Esophagus squamous epithelium (tissue), 5 donors: ENCODE measurements at places on chromosomes 12 and 14.

DNA sequence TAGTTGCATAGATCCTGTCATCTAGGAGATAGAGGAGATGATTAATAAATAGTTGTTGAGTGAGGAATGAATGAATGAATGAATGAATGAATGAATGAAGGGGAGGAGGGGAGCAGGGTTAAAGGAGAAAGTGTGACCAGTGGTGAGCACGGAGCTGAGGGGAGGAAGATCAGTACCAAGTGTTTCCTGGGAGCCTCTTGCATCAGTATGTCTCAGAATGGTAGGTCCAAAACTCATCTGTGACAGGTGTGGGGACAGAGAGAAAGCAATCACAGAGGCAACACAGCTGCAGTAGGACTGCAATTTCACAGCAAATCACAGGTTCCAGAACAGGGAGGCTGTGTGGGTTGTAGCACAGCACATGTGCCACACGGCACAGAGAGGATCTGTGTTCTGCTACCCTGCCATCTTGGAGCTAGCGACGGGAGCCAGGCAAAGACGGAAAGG is 14.5 kb upstream of the TNFRSF1A start:
- no peak overlapping the region for H3K4me3 ChIP-seq
- H3K27me3 ChIP-seq = no peaks in the 10 kb centered on the region
- H3K36me3 ChIP-seq = peaks cover 97% of the 10 kb centered on the region
- no peak overlapping the region for H3K27ac ChIP-seq

- no peak overlapping the region for H3K4me3 ChIP-seq
- no peak for DNase-seq
- H3K4me1 ChIP-seq = no peaks in the 10 kb centered on the region
- H3K36me3 ChIP-seq = no peaks in the 10 kb centered on the region
Observed at GRCh38 chr12:109130297-109131153, 14.1 kb downstream of the ACACB start.

GRCh38 chr12:62581288-62582064 is 114.8 kb downstream of the MON2 start:
- no peaks in the 10 kb centered on the region for H3K27me3 ChIP-seq
- no peaks in the 10 kb centered on the region for H3K36me3 ChIP-seq
- DNase-seq = no peak
- H3K4me3 ChIP-seq = no peak overlapping the region

DNA sequence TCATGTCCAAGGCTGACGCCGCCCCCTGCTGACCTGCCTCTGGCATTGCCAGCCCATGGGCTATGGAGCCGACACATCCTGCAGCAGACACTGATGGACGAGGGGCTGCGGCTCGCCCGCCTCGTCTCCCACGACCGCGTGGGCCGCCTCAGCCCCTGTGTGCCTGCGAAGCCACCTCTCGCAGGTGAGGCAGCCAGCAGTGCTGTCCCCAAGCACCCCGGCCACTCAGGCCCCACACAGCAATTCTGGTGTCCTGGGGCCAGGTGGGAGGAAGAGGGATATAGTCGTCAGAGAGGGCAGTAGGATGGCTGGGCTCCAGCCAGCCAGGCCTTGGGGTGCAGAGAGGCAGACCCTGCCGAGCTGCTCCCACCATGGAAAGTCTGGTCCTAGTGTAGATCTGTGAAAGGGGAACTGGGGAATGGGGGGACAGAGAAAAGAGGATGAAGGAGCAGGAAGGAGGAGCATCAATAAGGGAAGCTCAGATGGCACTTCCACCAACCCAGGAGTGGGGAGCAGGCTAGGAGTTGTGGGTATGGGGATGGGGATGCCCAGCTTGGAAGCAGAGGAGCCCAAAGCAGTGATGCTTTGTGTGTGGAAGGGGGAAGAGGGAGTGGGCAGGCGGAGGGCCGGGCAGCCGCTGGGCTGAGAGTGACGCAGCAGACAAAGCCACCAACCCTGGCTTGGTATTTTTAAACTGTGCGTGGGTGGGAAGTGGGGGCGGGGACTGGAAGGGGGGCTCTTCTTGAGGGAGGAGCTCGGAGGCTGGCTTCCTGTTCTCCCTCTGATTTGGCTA is 4.7 kb downstream of the NAB2 start:
- peaks cover 34% of the 10 kb centered on the region for H3K36me3 ChIP-seq
- peaks cover 90% of the 10 kb centered on the region for H3K4me1 ChIP-seq
- peak overlapping the region; percentile 38 for H3K4me3 ChIP-seq
- H3K27ac ChIP-seq = peak overlapping the region; percentile 97

- H3K27ac ChIP-seq = no peak overlapping the region
- no peaks in the 10 kb centered on the region for H3K36me3 ChIP-seq
- no peak overlapping the region for H3K4me3 ChIP-seq
- H3K27me3 ChIP-seq = no peaks in the 10 kb centered on the region
Observed at GRCh38 chr14:95326987-95327386, 7.3 kb upstream of the CLMN start.

GRCh38 chr12:76720068-76720467 is 43.8 kb upstream of the ZDHHC17 start:
- no peak for DNase-seq
- H3K27me3 ChIP-seq = no peaks in the 10 kb centered on the region
- no peaks in the 10 kb centered on the region for H3K36me3 ChIP-seq
- no peaks in the 10 kb centered on the region for H3K4me1 ChIP-seq

GRCh38 chr14:71130491-71131179 is 223.4 kb downstream of the PCNX1 start:
- no peak for DNase-seq
- H3K4me1 ChIP-seq = peaks cover 9% of the 10 kb centered on the region
- no peak overlapping the region for H3K27ac ChIP-seq
- H3K4me3 ChIP-seq = no peak overlapping the region

- H3K27ac ChIP-seq = no peak overlapping the region
- H3K4me3 ChIP-seq = no peak overlapping the region
- H3K36me3 ChIP-seq = no peaks in the 10 kb centered on the region
- peaks cover 13% of the 10 kb centered on the region for H3K4me1 ChIP-seq
Observed at GRCh38 chr14:65001723-65002122, 15.0 kb downstream of the FNTB start.

DNA sequence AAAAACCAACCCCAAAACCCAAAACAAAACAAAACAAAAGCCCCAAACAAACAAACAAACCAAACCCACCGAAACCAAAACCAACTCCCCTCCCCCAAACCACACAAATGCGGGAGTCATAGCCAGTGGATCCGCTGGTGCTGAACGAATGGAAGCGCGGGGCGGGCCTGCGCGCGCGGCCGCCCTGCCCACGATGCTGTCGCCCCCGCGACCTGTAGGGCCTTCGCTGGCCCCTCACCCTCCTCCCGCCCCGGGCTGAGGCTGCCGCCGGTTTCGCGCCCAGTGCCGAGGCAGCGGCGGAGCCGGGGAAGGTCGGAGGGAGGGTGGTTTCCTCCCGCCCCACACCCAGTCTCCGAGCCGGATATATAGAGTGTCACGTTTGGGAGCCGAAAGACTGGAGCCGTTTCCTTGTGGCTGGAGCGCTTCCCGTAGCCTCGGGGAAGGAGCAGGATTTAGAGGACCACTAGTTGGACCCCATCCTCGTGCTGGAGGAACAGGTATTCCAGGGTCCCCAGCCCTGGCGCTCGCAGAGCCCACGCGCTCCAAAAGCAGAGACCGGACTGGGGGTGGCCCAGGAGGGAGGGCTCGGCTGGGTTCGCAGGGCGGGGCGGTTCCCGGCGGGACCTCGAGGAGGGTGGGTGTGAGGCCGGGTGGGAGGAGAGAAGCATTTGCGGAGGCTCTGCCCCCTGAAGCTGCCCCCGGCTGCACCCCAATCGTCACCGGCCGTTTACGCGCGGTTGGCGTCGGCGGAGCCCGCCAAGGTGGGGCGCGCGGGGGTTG is at the start of gene FAR2:
FAR2 (plus strand) TSS at position 368 of the 780 bp plus-strand sequence. CDS start 121,172 bp downstream, outside the sequence.
- peak within 1 kb of the TSS; percentile 92 for H3K4me3 ChIP-seq
- peaks cover 55% of the 10 kb centered on the region for H3K4me1 ChIP-seq
- peak within 1 kb of the TSS; percentile 92 for H3K27ac ChIP-seq
- no peaks in the 10 kb centered on the region for H3K27me3 ChIP-seq

GRCh38 chr12:72178871-72179270 is 93.3 kb upstream of the TRHDE start:
- H3K4me1 ChIP-seq = no peaks in the 10 kb centered on the region
- H3K27ac ChIP-seq = no peak overlapping the region
- no peak overlapping the region for H3K4me3 ChIP-seq
- no peaks in the 10 kb centered on the region for H3K27me3 ChIP-seq

DNA sequence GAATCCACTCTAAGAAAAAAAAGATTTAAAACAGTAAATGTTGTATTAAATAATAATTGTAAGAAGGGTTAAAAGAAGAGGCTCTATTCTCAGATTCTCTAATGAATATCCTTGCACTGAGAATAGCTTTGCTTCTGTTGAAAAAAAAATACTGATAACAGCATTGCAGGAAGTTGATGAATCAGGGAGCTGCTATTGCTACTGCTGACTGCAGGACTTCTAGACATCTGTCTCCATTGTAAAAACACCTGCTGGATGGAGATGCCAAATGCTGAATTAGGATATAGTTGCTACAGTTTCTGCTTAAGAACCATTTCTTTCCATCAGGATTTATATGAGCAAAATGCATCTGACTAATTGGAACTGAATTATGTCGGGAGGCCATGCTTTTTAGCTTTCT is 50.3 kb upstream of the ANP32D start:
- no peaks in the 10 kb centered on the region for H3K4me1 ChIP-seq
- no peak overlapping the region for H3K27ac ChIP-seq
- H3K4me3 ChIP-seq = no peak overlapping the region
- no peaks in the 10 kb centered on the region for H3K27me3 ChIP-seq
- no peak for DNase-seq
- H3K36me3 ChIP-seq = no peaks in the 10 kb centered on the region

- H3K4me3 ChIP-seq = no peak overlapping the region
- H3K27ac ChIP-seq = peak overlapping the region; percentile 46
- peaks cover 75% of the 10 kb centered on the region for H3K4me1 ChIP-seq
- H3K27me3 ChIP-seq = no peaks in the 10 kb centered on the region
- DNase-seq = no peak
Observed at GRCh38 chr14:103111232-103111868, 11.9 kb upstream of the TNFAIP2 start.

DNA sequence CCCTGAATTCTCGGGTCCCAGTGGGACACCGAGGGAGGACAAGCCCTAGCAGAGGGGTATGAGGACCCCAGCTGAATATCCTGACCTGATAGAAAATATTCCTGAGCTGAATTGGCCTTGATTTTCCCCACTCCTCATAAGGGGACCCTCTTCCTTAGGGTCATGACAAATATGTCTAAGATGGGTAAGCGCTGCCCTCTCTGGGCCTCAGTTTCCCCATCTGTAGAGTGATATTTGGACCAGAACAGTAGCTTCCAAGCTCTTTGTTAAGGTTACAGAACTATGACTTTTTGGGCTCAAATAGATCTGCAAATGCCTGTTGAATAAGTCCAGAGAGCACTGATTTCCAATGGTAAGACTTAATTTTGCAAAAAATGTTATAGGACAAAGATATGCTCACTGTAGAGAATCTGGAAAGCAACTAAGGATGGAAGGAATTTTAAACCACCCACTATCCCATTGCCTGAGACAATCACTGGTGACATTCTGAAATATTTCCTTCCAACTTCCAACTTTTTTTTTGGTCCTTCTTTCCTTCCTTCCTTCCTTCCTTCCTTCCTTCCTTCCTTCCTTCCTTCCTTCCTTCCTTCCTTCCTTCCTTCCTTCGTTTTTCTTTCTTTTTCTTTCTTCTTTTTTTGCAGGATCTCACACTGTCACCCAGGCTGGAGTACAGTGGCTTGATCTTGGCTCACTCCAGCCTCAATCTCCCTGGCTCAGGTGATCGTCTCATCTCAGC is 32.0 kb downstream of the MYL2 start:
- H3K27me3 ChIP-seq = no peaks in the 10 kb centered on the region
- DNase-seq = no peak
- no peaks in the 10 kb centered on the region for H3K4me1 ChIP-seq
- no peaks in the 10 kb centered on the region for H3K36me3 ChIP-seq
- peak overlapping the region; percentile 61 for H3K27ac ChIP-seq
- peak overlapping the region; percentile 49 for H3K4me3 ChIP-seq

DNA sequence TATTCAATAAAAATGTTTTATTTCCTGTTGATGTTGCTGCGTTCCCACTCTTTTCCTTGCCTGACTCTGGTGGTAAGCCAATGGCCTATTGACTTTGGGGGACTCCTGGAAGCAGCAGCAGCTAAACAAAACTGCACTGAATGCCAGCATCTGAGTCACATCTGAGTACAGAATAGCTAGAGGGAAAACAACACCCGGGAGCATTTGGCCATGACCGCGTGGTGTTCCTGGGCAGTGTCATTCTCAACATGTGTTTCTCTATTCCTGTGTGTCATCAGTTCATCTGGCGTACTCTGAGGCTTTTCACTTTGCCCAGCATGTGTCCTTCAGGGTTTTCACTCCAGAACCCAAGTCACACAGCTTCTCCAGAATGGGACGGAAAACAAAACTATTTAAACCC is 238.8 kb downstream of the PAWR start:
- H3K4me1 ChIP-seq = peaks cover 20% of the 10 kb centered on the region
- DNase-seq = no peak
- no peaks in the 10 kb centered on the region for H3K36me3 ChIP-seq
- H3K4me3 ChIP-seq = no peak overlapping the region
